Smooth muscle cell of the umbilical artery (primary cell): ENCODE measurements at places on chromosomes 1 and 21. TPM values are rescaled to one million over a fixed set of nuclear protein-coding genes. Genes with fewer than 3 reads are reported as not detected.

Gene S100A9
- not detected in 2 replicates for total RNA-seq

Gene HSD3B1
- not detected in 2 replicates for total RNA-seq

Gene MEX3A
- 3.3 and 7.4 TPM in 2 replicates for total RNA-seq

Gene AGL
- 13.7 and 22.5 TPM in 2 replicates for total RNA-seq

Gene CD1D
- 0.51 and 3.0 TPM in 2 replicates for total RNA-seq

Gene SH2D1B
- not detected in 2 replicates for total RNA-seq

Gene COL9A2
- 0.59 and 0.78 TPM in 2 replicates for total RNA-seq
